Renal cortex interstitium (tissue), 15 donors: ENCODE measurements at places on chromosomes 2 and 18. TPM values are rescaled to one million over a fixed set of nuclear protein-coding genes. Genes with fewer than 3 reads are reported as not detected.

The TP53I3 gene
- polyA plus RNA-seq = 48.2 TPM

The ESPNL gene
- 2.7 TPM for polyA plus RNA-seq

The PLEKHH2 gene
- 67.5 TPM for polyA plus RNA-seq

The PPP1R1C gene
- polyA plus RNA-seq = 3.1 TPM

GRCh38 chr2:70250434-70250833 is 2.0 kb upstream of the TIA1 start:
- no peak for DNase-seq

DNA sequence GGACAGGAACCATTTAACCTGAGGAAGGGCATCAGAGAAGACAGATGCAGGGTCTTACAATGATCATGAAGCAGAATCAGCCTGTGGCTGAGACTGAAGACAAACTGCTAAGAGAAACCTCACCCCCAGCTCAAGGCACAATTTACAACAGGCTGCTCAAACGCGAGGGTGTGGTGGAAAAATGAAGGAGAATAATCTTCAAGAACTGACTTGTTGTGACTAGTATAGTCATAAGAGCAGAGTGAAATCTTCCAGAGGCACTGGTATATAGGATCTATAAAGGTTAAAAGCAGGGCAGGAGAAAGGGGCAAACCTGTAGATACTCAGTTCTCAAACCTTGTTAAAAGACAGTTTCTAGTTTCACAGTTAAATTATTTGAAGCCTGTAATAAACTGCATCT is 1155.8 kb upstream of the TMEFF2 start:
- no peak for DNase-seq

DNA sequence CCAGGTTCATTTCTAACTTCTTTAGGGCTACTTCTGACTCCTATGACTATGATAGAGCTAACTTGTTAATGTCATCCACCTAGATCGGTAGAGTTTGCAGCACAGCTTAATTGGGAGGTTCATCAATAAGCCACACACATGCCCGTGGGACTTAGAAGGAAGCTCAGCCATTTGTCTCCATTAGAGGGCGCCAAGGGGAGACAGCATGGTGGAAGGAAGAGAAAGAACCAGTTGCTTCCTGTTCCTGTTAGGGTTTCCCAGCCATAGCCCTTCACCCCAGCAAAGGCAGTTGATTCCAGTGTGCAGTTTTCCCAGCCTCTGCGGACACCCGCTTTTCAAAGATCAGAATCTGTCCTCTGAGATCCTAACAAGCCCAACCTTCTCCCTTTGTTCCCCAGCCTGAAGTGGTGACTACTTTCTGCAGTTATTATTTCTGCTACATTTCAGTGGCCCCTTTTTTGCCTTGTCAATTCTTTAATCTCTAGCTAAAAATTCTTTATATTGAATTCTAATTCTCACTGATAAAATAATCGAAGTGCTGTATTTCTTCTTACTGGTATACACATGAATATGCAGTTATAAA is 30.3 kb downstream of the MAIP1 start:
- peak; percentile 47 for DNase-seq

DNA sequence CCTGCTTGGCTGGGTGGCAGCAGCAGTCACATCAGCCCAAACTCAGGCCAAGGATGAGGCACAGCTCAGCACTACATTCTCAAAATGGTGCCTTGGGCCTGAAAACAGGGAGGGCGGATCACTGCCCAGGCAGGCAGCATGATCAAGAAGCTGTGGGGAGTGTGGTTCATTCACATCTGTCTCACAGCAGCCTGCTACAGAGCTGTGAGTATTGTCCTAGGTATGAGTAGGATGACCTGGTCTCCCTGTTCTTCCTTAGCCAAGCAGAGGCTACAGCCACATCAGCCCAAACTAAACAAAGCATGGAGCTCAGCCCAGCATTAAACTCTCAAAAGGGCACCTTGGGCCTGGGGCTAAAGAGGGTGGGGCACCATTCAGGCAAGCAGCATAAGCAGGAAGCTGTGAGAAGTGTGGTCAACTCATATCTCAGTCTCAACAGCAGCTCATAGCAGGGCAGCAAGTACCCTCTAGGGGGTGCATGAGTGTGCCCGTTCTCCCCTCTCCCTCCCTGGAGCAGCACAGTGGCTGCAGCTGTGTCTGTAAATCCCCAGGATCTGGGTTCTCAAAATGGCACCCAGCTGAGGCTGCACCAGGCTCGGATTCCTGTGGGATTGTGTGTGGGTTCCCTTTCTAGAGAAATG is 139.6 kb downstream of the TRABD2A start:
- no peak for DNase-seq

GRCh38 chr18:64851726-64852125 is 702.8 kb upstream of the LINC00305 start:
- no peak for DNase-seq

DNA sequence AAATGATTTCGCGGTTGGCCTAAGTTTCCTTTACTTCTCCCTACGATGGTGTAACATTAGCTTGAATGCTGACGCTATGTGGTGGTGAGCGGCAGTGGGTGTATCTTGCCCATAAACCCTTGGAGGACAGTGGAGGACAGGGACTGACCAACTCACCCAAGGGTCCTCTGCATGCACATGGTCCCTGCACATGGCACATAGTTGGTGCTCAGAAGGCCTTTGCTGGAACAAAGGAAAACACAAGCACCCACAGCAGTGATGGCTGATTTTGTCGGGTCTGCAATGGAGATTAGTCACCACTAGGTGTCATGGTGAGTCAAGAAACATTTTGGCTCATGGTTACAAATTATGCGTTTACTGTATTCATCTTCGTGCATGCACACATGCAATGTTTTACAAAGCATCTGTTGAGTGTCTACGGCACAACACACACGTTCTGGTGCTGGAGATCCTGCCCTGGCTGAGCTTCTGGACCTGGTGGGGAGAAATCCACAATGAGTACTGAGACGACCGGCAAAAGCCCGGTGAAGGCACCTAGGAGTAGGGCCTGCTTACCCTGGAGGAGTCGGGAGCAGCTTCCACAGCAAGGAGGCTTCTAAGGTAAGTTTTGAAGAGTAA is 44.0 kb downstream of the PDCL3 start:
- DNase-seq = peak; percentile 22

- no peak for DNase-seq
Measured at GRCh38 chr2:133500917-133501316, 67.3 kb downstream of the NCKAP5 start.

DNA sequence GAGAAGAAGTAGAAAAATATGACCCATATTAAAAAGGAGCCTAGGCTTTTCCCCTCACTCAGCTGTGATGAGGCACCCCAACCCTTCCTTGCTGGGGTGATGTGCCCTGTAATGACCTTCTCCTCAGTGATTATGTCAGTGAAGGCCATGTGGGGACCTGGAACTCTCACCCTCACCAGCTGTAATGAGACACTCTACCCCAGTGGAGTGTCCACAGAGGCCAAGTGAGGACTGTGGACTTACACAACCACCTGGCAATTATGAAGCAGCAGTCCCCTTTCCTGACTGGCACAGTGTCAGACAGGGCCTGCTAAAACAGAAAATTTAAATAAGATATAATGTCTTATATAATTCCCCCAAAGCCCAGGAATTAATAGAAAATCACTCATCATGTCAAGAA is 54.2 kb downstream of the SEMA4F start:
- DNase-seq = no peak

DNA sequence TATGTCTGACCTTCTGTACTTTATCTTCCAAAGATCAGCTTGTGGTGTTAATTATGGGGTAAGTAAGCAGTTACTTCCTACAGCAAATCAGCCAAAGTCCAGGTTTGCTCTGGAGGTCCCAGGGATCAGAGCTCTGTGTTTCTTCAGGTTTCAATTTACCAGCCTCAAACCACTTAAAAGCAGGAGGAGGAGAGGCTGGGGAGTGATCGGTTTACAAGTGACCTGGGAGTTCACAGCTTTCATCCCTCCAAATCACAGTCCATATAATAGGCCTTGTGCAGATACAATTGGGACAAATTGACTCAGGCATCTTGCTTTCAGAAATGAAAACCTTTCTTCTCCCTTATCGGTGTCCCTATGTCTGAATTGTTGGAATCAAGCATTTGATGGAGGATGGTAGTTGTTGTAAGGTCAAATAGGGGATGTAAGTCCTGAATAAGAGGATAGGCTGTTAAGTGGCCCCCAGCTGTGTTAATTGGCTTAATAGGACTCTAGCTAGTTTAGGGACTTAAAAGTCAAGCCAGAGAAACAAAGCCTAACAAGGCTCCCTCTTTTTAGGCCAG is 188.0 kb upstream of the NT5C1B start:
- no peak for DNase-seq
